NCI-H1105 treated with DMSO at 0.1 percent for 48 hours (cell line): ENCODE measurements at places on chromosomes 3 and 15.

- no peak for DNase-seq
These were observed 39.1 kb downstream of the CFAP91 start for GRCh38 chr3:119741657-119742590.

DNA sequence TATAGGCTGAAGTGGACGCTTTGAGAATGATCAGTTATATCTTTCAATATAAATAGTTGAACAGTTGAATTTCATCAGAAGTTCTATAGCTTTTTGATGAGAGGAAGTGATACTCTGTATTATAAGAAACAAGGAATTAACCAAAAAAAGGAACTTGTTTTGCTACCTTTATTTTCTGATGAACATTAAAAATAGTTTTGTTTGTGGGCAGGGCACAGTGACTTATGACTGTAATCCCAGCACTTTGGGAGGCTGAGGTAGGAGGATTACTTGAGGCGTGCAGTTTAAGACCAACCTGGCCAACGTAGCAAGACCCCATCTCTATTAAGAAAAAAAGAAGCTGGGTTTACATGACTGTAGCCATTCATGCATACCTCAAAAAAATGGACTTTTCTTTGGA, 16.7 kb downstream of the BLOC1S6 start:
- DNase-seq = no peak

GRCh38 chr3:124121379-124122312, 129.7 kb upstream of the ROPN1 start:
- DNase-seq = peak; percentile 32

GRCh38 chr3:8486936-8487335, 14.7 kb upstream of the LMCD1 start:
- DNase-seq = no peak

DNA sequence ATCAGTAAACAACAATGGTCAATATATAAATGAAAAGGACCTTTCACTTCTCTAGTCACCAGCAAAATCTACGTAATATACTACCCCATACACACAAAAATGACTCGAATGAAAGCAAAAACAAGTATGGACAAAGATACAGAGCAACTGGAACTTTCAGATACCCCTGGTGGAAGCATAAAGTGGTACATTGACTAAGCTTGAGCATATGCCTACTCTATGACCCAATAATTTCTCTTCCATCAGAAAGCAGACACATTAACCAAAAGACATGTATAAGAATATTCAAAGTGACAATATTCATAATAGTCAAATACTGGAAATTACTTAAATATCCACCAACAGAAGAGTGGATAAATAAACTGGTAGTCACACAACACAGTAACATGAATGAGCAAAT, 86.0 kb downstream of the EFL1 start:
- DNase-seq = no peak

GRCh38 chr3:88057630-88058305, 1.0 kb downstream of the CGGBP1 start:
- DNase-seq = no peak

GRCh38 chr15:96093063-96093462, 237.4 kb upstream of the NR2F2 start:
- no peak for DNase-seq

DNA sequence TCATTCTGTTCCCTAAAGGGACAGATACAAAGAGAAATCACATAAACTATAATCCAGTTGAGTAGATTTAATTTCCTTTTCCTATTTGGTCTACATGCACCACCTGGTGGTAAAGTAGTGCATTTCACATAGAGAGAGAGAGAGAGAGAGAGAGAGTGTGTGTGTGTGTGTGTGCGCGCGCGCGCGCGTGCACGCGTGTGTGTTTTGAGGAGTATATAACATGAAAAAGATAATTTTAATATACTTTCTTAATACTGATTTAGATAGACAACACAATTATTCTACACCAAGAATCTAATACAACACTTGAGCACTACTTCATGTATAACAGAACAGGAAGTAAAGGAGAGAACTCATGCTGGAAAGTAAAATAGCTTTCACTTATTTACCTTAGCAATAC, 1.1 kb upstream of the FGF7 start:
- DNase-seq = peak; percentile 33

DNA sequence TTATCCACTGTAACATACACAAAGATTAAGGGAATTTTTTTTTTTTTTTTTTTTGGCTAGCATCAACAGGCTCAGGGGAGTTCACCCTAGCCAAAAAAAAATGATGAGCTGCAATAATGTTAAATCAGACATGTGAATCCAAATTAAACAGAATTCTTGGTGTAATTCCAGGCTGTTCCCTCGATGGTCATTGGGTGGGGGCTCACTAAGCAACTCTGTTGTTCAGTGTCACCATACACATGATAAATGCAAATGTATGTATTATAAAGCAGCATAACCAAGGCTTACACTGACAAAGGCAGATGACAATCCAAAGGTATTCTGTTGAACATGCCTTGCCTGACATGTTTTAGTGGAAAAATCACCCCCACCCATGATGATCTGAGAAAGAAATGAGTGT, 29.0 kb downstream of the IL1RAP start:
- no peak for DNase-seq

GRCh38 chr3:176950743-176951142, 246.5 kb downstream of the TBL1XR1 start:
- no peak for DNase-seq

DNA sequence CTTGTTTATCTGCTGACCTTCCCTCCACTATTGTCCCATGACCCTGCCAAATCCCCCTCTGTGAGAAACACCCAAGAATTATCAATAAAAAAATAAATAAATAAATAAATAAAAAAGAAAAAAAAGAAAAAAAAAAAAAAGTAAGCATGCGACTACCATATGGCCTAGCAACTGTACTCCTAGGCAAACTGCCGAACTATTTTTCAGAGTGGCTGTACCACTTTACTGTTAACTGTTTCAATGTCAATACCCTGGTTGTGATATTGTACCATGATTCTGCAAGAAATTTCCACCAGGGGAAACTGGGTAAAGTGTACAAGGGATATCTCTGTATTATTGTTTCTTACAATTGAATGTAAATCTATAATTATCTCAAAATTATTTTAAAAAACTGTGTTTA, 41.3 kb upstream of the MAP4 start:
- DNase-seq = no peak

GRCh38 chr3:88311826-88312225, 162.1 kb downstream of the C3orf38 start:
- DNase-seq = peak; percentile 75

- peak; percentile 15 for DNase-seq
These were observed 49.6 kb downstream of the CHD2 start for GRCh38 chr15:92949604-92950249.

DNA sequence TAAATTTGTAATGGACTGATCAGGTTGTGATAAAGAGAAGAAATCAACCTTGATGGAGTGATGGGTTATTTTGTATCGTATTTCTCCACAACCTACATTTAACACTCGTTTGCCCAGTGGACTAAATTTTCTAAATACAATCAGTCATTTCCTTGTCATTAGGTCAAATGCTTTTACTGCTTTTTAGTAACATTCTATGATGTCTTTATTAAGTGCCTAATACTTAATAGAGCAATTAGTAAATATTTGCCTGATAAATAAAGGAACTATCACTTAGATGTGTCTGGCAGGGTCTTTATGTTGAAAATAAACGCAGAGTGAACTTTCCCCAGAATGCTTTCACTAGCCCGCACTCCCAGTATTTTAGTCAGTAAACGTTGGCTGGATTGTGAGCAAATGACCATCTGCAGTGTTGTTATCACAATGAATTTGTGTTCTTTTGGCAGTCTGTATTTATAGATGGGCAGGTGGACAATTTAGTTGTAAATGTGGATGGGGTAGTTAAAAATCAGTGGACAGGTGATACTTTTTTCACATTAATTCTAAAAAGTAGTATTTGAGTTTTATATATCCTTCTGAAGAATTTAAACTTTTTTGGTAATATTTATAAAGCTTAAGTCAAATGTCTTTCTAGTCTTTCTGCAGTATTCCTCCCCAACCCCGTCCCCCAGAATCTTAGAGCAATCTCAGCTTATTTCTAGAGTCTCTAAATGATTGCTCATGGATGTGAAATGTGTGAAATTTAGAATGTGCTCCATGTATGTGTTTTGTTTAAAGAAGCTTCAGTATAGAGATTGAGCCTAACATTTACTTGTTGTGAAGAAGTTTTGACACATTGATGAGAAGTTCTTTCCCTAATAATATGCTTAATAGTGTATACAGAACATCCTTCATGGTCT, 4.9 kb downstream of the USP3 start:
- DNase-seq = no peak

DNA sequence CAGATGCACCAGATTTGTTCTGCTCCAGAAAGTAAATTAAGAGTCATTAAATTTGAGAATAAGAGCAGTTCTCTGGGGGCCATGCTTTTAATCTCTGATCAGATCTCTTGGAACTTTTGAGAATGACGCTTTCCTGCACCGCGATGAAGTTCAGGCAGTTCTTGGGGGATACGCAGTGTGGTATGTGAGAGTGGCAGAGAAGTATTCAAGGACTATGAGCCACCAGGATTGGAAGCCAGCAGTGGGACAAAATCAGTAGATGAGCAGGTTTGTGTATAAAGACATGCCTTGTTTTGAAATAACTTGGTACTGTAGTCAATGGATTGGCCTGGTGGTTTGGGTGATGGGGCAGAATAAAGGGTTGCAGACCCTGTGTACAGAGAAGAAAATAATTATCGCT, 483.6 kb downstream of the ERC2 start:
- no peak for DNase-seq

GRCh38 chr15:99989095-99989494, 255.9 kb upstream of the LYSMD4 start:
- no peak for DNase-seq

DNA sequence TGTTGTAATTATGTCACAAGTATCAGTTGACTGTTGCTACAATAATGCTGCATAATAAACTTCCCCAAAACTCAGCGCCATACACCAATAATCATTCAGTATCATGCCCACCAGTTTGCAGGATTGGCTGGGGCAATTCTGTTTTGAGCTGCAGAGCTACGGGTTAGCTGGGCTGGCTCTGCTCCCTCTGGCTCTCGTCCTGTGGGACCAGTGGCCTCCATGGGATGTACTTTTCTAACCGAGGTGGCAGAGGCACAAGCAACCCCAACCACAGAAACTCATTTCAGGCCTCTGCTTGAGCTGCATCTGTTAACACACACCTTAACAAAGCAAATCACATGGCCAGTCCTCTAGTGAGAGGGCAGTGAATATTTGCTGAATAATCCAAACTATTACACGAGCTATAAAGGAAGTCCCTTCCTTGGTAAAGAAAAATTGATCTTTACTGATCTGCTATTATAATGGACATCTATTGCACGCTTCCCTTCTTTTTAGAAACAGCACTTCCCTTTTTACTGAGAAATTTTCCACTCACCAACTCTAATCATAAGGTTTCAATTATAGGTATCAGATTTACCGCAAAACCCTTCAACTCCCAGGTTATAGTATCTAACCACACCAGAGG, 10.9 kb upstream of the BCL2A1 start:
- peak; percentile 20 for DNase-seq

GRCh38 chr15:83961311-83961710, 274.3 kb upstream of the GOLGA6L4 start:
- DNase-seq = no peak

GRCh38 chr3:51955893-51956770, 951 bp downstream of the GPR62 start:
- DNase-seq = peak; percentile 47

DNA sequence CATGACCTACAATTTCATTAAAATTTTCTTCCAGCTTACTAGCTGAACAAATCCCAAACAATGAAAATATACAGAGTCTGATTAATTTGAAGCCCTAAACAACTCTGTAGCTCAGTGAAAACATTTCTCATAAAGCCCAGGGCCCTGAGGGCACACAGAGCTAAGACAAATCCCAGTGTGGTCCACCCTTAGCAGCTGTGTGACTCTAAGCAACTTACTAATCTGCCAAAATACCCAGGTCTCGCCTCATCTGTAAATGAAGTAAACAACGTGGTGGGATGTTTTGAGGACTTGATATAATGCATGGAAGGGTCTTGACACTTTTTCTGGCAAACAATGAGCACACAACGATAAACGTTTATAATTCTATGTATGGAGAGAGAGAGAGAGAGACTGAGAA, 158.4 kb downstream of the FHIT start:
- no peak for DNase-seq

DNA sequence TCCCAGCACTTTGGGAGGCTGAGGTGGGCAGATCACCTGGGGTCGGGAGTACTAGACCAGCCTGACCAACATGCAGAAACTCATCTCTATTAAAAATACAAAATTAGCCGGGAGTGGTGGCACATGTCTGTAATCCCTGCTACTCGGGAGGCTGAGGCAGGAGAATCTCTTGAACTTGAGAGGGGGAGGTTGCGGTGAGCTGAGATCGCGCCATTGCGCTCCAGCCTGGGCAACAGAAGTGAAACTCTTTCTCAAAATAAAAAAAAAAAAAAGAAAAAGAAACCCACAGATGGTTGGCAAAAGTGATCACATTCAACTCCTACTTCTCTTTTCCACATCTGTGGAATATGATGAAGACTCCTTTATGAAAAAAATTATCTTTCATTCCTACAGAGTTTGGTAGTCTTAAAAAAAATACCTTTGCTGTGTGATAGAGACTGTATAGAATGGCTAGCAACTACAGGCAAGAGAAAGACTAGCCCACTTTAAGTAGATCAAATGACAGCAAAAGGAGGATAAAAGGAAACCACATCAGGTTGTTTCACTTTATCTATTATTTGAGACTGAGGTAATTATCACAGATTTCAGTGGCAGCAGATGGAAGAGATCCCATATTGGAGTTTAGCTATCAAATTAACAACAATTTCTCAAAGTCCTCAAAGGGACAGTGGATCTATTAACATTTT, 172.9 kb upstream of the TSPAN3 start:
- no peak for DNase-seq

DNA sequence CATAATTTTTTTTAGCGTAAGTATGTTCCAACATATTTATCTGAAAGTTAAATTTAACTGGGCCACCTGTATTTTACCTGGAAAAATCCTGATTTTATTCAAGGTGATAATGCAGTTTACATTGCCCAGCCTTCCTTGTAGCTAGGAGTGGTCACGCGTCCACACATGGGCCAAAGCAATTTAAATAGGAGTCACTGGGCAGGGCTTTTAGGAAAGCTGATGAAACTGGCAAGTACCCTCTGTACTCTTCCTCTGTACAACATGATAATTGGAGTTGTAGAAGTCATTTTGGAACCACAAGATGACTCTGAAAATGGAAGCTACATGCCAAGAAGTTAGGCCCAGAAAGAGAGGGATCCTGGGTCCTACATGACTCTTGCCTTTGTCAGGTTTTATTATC, 9.5 kb downstream of the BTD start:
- DNase-seq = no peak

- DNase-seq = no peak
These were observed 330.8 kb downstream of the TIGIT start for GRCh38 chr3:114624571-114625181.
